ENCODE measurements at places on chromosomes 7 and 10.

- no peak for DNase-seq
Observed at GRCh38 chr7:30543813-30544525, 39.3 kb upstream of the GGCT start.

DNA sequence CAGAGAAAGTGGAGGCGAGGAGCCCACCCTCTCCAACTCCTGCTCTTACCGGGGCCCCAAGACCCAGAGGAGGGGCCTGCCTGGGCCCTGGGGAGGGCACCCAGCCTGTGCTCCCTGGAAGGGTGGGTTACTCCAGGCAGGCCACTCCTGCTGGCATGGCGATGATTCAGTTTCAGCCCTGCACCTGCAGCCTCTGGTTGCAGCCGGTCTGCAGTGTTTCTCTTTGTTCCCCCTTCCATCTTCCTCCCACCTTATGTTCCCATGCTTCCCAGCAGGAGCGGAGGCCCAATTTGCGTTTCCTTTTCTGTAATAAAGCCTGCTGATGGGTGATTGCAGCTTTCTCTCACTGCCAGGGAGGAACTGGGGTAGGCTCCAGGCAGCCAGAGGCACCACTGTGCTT, 53.2 kb upstream of the FAM20C start:
- no peak for DNase-seq

GRCh38 chr10:71076473-71077142, 135.8 kb upstream of the UNC5B start:
- no peak for DNase-seq

DNA sequence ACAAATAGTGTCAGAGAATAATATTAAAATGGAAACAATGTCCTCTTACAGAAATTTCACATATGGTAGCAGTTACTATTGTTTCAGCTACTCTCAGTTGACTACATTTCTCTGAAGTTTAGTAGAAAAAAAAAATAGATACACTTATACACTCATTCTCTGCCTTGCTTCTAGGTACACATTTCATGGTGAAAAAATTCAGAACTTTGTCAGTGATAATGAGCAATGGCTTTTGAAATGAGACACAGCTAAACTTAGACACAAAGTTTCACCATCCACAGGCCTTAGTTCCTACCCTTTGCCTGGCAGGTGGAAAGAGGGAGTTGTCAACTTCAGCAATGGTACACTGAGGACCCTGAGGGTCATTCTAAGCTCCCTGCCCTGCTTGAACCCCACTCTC, 69.2 kb downstream of the CPVL start:
- DNase-seq: no peak

DNA sequence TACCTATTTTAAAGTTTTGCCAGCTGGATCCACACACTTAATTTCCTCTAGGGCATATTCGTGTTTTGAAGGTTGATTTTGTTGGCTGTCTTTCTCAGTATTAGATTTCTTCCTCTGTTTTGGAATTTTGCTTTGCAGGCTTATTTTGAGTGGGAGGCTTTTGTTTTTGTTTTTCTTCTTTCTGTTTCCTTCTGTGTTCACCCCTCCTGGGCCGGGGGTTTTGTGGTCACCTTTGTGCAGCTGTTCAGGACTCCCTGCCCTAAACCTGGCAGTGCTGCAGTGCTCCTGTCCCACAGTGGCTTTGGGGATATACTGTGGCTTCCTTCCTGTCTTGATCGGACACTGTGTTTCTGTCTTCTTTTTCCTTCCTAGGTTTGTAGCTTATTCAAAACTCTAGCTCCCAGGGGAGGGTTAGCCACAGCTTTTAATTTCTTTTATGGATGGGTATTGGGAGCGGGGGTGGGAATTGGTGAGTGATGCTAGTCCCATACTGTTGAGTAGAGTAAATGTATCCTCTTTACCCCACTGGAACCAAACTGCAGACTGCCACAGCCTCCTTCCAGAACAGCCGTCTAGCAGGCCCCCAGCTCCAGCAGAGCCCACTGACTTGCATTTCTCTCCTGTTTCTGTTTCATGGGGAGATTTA, 228.7 kb upstream of the FZD8 start:
- DNase-seq: no peak

DNA sequence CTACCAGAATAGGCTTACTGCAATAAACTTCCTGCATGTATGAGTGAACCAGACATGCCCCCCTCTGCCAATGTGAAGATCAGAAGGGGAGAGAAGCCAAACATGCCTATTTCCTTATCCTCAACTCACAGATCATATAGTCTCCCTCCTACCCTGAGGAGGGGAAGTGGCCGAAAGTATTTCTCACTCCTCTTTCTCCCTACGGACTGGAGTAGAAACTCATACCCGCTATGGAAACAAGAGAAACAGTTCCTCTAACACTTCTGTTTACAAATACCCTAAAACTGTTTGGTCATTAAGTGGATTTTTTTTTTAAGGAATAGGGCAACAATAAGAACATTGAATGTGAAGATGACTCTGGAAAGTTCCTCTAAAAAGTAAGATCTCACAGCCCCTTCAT, 31.4 kb downstream of the CCNJ start:
- DNase-seq: no peak

GRCh38 chr10:44995914-44996669, 4.6 kb upstream of the ZNF22 start:
- peak; percentile 64 for DNase-seq

DNA sequence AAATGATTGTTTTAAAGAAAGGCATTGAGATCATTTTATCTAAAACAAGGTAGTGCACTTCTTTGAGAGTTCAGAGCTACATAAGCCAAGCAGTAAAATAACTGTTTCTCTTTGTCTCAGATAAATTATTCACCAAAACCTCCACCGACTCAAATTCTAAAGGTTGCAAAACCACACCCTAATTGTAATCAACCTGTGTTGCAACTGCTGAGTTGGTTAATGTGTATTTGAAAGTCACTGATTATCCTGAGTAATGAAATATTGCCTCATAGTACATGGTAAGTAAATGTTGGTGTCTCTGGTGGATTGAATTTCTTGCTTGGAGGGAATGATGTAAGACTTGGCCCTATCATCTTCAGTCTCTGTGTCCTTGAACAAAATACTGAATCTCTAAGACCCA, 35.9 kb upstream of the CYP2C9 start:
- DNase-seq: no peak

GRCh38 chr7:48274662-48275061, 103.4 kb downstream of the ABCA13 start:
- DNase-seq: peak; percentile 23

DNA sequence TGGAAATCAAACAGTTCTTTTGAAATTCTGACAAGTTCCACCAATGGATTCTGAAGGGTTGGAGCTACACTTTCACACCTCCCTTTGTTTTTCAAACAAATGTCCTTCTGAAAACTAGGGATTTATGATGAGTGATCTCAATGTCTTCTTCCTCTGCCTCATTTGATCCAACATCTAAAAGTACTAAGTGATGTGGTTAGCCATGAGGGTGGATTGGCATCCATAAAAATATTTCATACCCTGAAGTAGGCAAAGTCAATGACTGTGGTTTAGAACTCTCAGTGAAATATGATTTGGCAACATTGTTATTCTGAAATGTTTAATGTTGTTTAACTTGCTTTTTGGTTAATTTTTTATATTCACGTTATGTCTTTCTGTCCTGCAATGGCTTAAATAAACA, 136.9 kb downstream of the MBL2 start:
- DNase-seq: no peak

- no peak for DNase-seq
Observed at GRCh38 chr10:75556320-75556719, 124.9 kb downstream of the LRMDA start.

DNA sequence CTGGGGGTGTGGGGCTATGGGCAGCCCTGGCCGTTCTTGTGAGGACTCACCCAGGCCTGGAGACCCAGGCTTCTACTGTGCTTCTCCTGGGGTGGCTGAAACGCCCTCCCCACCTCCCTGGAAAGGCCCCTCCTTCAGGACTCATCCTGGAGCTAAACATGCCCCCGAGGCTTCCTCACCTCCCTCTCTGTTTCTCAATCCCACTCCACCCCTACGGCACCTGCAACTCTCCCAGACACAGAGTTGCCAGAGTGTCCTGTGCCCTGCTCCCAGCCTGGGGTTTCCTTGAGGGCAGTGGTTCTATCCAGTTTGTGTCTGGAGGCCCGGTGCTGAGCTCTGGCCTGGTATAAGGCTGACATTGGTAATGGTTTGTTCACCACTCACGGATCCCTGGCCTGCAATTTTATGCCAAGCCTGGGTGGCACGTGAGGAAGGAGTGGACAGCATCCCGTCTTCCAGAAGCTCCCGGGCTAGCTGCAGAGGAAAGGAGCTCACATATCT, 68.0 kb downstream of the GRID1 start:
- no peak for DNase-seq

- DNase-seq: no peak
Observed at GRCh38 chr7:78226059-78226719, 427.6 kb downstream of the PHTF2 start.

- DNase-seq: no peak
Observed at GRCh38 chr7:102079140-102080018, 207.3 kb upstream of the SH2B2 start.

- no peak for DNase-seq
Observed at GRCh38 chr10:74799721-74800221, 26.6 kb upstream of the KAT6B start.

DNA sequence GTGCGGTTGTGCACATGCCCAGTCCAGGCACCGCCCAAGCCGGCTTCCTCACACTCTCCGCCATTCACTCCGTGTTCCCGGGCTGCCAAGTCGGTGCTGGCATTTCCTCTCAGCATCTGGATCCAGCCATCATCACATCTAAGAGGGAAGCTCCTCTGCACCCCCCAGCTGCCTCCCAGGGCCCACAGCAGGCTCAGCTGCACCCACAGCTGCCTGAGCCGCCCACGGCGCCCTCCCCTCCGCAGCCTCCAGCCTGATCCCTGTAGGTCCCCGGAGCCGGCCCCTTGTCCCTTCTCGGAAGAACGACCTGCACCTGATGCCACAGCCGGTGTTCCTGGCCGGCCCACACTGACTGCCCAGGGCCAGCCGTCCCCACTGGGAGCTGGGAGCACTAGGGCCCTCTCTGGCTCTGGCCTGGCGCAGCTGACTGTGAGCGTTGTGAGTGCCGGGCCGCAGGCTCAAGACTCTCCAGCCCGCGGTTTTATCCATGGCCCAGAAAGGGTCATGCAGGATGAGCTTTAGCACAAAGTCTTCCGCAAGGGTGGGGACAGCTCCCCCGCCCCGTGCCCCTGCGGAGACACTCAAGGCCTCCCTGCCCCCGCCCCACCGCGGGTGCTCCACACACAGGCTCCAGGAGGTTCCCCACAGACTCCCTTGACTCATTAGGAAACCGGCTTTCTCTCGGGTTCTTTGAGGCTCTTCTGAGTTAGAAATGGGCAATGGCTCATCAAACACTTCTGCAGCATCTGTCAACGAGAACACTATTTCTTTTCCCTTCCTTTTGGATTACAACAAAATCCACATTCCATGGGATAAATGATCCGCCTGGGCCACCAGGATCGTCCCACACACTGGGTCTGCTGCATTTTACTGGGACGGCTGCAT, 31.2 kb downstream of the CFAP46 start:
- no peak for DNase-seq

- no peak for DNase-seq
Observed at GRCh38 chr7:150556521-150557138, 10.6 kb upstream of the GIMAP4 start.

DNA sequence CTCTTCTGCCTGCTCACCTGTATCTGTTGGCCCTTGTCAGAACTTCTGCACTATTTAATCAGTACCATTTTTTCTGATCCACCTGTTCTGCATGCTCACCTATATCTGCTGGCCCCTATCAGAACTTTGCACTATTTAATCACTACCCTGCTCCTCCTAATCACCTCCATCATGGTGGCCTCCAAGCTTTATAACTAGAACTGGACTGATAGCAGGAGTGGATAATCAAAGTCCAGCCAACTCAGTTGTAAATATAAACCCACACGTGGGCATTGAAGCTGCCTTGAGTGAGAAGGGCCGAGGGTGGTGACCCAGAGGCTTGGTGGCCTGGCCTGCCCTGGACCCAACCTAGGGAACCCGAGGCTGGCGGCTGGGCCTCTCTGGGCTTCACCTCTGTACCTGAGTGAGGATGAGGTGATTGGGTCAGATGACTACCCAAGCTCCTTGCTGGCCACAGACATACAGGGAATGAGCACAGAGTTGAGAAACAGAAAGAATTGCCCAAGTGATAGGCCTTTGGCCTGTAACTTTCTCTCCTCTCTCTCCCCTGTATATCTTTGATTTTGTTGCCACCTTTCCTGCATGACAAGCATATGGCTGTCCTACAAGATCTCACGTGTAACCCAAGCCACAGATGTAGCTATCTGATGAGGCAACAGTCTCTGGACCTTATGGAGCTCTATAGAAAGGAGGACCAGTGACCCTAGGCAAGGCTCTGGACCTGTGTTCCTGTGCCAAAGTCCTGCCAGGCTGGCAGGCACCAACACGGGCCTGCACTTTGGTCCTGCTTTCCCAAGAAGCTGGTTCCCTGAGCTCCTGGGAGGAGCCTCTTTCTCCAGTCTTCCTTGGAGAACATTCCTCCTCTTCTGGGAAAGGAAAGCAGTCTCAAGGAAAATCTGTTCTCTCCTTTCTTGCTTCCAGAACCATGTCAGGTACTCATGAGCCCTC, 23.4 kb upstream of the FAM3C start:
- no peak for DNase-seq

DNA sequence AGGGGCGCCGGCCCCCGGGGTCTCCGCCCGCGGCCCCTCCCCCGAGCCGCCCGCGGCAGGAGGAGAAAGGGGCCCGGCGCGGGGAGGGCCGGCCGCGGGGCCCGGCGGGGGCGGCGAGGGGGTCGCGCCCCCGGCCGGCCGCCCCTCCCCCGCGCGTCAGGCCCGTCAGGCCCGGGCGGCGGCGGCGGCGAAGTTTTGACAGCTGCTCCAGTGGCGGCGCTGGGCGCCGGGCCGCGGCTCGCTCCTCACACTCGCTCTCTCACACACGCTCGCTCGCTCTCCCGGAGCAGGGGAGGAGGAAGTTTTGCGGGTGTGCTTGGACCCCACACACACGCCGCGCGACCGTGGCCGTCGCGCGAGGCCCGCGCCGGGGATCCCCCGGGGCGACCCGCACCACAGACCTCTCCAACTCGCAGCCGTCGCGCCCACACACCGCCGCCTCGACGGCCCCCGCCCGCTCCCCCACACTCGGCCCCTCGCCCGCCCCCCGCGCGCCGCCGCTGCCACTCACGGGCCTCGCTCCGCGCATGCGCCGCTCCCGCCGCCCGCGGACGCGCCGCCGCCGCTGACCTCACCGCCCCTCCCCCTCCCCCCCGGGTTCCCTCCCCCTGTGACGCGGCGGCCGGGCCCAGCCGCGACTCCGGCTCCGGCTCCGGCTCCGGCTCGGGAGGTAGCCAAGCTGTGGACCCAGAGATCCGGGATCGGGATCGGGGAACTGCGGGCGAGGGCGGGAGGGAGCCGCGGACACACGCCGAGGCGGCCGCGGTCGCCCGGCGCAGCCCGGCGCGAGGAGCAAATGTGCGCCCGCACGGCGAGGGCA, 518 bp upstream of the KMT2C start:
- DNase-seq: peak; percentile 49

GRCh38 chr7:66921918-66922486, 977 bp downstream of the TMEM248 start:
- DNase-seq: no peak

- no peak for DNase-seq
Observed at GRCh38 chr10:30192846-30193608, 133.6 kb upstream of the JCAD start.

DNA sequence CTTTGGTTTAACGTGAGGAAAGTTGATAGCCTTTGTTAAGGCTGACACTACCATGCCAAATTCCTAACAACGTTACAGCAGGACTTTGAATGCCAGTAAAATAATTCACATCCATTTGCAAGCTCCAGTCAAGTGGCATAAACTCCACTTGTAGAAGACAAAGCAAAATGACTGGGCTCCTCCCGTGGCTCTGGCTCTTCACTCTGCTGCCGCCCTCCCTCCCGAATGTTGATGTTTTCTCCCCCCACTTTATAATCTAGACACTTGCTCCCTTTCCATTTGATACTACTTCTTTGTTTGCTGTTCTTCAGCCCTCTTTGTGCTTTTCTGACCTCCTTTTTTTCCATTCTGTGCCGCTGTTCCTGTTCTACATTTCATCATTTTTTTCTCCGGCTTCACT, 22.8 kb upstream of the ITGB8 start:
- no peak for DNase-seq

Data from GM04503 (cell line).